ENCODE measurements at places on chromosomes 3 and 15.

- no peak for DNase-seq
Measured at GRCh38 chr3:177385186-177385585, 187.9 kb upstream of the TBL1XR1 start.

- DNase-seq, result no peak
Measured at GRCh38 chr3:175297216-175297615, 438.1 kb downstream of the NAALADL2 start.

GRCh38 chr3:70824773-70825172 lies 512.3 kb upstream of the MDFIC2 start:
- DNase-seq, result peak; percentile 38

DNA sequence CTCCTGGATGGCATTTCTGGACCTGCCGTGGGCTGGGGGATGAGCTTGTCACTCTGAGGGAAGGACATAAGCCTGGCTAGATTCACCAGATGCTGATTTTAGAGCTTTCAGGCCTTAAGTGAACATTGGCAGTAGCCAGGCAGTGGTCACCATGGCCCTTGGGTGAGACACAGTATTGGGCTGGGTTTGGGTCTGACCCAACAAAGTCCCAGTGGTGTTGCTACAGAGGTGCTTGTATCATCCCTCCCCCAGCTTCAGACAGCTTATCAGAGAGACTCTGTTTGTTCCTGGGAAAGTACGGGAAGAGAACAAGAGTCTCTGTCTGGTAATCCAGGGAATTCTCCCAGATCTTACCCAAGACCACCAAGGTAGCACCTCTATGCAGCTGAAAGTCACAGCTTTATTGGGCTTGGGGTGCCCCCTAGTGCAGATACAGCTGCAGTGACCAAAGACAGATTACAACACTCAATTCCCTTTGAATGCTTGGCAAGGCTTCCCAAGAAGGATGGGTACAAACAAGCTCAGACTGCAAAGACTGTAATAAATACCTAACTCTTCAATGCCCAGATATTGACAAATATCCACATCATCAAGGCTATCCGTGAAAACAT lies 9.8 kb upstream of the RUVBL1 start:
- peak; percentile 77 for DNase-seq

GRCh38 chr3:11661052-11661656 lies 17.4 kb upstream of the VGLL4 start:
- DNase-seq, result no peak

- DNase-seq, result no peak
Measured at GRCh38 chr3:188518416-188518815, 364.5 kb downstream of the LPP start.

GRCh38 chr3:18284716-18285115 lies 140.4 kb downstream of the SATB1 start:
- DNase-seq, result no peak

DNA sequence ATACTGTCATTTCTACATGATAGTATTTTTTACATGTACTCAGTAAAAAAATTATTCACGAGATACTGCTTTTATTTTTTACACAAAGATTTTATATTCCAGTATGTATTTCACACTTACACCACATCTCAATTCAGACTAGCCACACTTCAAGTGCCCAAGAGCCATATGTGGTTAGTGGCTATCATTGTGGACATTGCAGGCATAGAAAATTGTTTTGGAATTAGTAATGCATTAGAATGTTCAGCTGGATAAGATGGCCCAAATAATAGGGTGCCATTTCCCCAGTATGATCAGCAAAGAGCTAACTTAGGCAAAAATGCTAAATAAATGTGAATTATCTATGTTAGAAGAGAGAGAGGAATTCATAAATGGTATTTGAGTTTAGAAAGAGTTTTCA lies 203.8 kb upstream of the MCTP2 start:
- peak; percentile 36 for DNase-seq

DNA sequence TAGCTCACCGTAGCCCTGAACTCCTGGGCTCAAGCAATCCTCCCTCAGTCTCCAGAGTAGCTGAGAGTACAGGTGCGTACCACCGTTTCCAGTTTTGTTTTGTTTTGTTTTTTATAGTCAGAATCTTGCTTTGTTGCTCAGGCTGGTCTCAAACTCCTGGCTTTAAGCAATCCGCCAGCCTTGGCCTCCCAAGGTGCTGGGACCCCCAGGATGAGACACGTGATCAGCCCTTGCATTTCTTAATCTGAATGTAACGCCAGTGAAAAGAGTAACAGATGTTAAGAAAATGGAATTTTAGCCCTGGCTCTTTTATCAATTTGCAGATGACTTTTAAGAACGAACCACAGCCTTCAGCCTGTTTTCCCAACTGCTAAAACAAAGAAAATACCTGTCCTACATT lies 451.3 kb downstream of the SHQ1 start:
- no peak for DNase-seq

- DNase-seq, result no peak
Measured at GRCh38 chr3:185257334-185257733, 3.5 kb upstream of the EHHADH start.

- DNase-seq, result peak; percentile 51
Measured at GRCh38 chr15:48644467-48644826, 1.1 kb downstream of the FBN1 start.

DNA sequence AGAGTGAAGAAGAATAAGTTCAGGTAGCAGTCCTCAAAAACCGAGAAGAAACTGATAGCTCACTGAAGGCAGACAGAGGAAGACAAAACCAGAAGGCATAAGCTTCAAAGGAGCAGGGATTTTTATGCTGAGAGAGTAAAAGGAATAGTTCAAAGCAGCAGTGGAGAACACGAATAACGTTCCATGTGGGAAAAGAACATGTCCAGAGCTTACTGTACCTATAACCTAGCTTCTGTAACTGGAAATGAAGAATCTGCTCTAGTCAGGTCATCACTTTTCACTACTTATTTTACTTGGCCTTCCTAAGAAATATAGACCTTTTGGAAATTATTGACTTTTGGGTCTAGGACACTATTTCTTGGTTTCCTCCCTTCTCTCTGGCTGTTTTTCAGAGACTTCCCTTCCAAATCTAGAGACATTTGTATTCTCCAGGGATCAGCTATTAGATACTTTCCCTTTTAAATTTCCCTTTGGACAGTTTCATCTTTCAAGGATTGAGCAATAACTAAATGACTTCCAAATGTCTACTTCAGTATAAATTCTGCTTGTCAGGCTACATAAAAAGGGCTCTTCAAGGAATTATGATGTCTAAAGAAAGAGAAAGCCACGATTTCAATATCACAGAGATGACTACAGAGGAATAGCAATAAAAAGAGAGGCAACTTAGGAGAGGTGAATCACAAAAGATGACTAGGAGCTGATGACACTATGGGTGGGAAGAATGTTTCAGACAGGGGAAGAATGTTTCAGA lies 46.7 kb downstream of the UBE3A start:
- DNase-seq, result peak; percentile 59

- no peak for DNase-seq
Measured at GRCh38 chr15:60254416-60254815, 143.4 kb downstream of the ANXA2 start.

- no peak for DNase-seq
Measured at GRCh38 chr15:92971081-92971480, 71.0 kb downstream of the CHD2 start.

- DNase-seq, result peak; percentile 50
Measured at GRCh38 chr15:36024031-36024688, 478.2 kb upstream of the DPH6 start.

DNA sequence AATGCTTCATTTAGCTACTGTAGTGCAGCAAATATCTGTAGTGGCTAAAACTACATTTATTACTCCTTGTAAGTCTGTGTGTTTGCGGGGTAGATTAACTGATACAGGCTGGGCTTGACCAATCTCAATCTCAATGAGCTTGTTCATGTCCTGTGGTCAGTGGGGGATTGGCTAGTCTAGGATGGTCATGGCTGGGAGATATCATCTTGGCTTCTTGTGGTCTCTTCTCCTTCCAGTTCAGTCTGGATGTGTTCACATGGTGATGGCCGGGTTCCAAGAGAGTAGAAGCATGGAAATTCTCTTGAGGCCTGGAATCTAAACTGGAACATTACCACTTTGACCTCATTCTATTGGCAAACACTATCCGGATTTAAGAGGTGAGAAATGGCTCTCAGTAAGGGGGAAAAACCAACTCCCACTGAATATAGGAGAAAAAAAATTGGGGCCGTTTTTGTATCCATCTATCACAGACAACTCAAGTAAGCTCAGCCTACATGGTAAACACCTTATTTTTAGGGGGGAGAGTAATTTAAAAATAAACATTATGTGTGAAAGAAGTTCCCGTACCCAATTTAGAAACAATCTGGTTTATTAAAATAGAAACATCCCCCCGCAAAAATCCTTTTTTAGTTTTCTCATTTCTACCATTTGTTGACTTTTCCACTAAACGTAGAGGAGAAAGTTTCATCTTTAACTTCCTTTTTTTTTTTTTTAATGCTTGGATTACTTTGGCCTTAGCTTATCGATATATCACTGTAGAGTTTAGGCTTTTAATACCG lies 284.9 kb upstream of the TBC1D5 start:
- DNase-seq, result no peak

DNA sequence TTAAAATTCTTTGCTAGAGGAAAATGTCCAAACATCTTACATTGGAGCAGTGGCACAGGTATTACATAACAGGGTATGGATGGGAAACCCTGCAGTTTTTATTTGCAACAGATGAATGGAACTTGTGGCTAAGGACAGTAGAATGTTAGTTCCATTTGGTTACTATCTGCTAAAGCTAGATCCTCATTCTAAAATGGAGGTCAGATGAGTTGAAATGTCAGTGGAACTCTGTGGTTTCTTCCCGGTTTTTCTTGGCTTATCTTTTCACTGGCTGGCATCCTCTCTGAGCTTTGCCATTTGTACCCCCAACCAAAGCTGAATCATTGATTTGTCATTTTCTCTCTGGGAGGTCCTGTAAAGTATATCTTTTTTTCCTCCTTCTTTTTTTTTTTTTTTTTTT lies 68.9 kb downstream of the ARMC8 start:
- no peak for DNase-seq

DNA sequence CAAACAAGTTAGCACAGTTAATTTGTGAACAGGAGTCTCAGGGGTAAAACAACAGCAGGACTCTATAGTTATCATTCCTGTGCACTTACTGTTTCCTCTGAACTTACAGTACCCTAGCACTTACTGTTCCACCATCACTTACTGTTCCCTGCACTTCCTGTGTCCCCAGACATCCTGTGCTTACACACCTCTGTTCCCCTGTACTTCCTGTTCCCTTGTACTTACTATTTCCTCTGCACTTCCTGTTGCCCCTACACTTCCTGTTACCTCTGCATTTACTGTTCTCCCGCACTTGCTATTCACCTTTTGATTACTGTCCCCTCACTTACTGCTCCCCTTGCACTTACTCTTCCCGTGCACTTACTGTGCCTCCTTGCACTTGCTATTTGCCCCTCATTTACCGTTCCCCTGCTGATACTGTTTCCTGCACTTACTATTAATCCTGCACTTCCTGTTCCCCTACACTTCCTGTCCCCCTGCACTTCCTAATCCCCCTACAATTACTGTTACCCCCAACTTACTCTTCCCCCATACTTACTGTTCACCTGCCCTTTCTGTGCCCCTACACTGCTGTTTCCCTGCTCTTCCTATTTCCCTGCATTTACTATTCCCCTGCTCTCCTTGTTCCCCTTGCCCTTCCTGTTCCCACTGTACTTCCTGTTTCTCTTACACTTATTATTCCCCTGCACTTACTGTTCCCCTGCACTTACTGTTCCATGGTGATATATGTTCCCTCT lies 30.3 kb downstream of the TPRA1 start:
- no peak for DNase-seq

GRCh38 chr3:111594205-111594604 lies 941 bp downstream of the ZBED2 start:
- peak; percentile 37 for DNase-seq

DNA sequence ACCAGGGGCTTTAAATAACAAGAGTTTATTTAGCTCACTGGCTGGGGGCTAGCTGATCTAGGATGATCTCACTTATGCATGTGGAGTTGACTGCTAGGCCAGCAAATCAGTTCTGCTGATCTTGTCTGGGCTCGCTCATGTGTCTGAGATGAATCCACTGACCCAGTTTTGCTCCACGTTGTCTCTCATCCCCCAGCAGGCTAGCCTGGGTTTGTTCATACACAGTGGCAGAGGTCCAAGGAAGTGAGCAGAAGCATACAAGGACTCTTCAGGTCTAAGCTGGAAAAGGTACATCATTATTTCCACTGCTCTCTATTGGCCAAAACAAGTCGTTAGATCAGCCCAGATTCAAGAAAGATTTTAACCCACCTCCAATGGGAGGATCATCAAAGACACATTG lies 238.0 kb downstream of the PLCL2 start:
- no peak for DNase-seq

DNA sequence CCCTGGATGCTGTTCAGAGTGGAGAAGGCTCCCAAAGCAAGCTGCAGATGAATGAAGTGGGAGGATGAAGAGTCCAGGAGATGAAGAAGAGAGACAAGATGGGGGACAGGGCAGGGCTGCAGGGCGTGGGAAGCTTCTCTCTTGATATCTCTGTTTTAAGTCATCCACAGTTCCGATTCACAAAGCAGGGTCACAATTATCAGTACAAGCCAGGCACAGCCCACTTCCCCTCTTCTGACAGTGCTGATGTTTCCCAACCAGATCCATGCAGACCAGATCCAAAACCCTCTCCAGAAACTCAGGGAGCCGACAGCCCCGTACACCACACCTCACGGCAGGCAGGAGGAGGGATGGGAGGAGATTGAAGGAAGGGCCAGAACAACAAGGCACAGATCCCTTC lies 31.1 kb downstream of the NTRK3 start:
- no peak for DNase-seq

- DNase-seq, result no peak
Measured at GRCh38 chr15:78923480-78924360, 21.1 kb downstream of the CTSH start.

GRCh38 chr15:80885016-80885579 lies 104.5 kb downstream of the MESD start:
- DNase-seq, result no peak

DNA sequence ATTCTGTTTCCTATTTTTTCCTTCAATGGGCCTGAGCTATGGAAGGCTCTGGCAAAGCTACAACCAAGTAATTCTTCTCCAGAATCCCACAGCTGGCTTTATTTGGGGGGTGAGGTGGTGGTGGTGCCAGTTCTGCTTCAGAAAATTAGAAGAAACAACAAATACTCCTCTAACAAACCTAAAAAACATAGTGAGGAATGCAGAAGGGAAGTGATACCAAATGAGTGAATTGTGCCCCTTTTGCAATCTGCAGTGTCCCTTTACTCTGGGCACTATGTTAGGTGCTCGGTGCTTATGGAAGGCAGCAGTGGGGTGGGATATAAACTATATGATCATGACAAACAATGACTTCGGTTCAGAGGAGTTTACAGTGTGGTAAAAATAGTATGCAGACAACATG lies 90.4 kb upstream of the ROPN1 start:
- DNase-seq, result no peak

DNA sequence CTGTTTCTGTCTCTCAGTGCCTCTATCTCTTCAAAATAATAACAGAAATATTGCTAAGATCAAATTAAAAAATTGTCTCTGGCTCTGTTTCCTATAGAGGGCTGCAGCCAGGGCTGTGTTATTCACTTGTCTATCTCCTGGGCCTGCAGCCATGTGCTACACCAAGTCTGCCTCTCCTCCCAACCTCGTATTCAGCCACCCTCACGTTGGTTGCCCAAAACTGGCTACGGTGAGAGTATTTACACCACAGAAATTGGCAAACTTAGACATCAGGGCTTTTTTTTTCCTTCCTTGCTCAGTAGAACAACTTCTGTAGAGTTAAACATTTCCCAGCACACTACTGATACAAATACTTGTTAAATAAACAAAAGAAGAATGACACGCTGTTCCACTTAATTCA lies 320.9 kb upstream of the ICE2 start:
- no peak for DNase-seq

All from mesenchymal stem cell (in vitro differentiated cells and primary cell).